ENCODE measurements at places on chromosomes 1 and 21. TPM values are rescaled to one million over a fixed set of nuclear protein-coding genes. Genes with fewer than 3 reads are reported as not detected.

The SSR2 gene
- 353 TPM for polyA plus RNA-seq

The UTS2 gene
- polyA plus RNA-seq: 0.24 TPM

The PROX1 gene
- polyA plus RNA-seq: 8.7 TPM

GRCh38 chr1:205436776-205437410, 15.0 kb upstream of the LEMD1 start:
- DNase-seq: no peak

GRCh38 chr1:200034262-200034557, 6.7 kb downstream of the NR5A2 start:
- no peak for DNase-seq

DNA sequence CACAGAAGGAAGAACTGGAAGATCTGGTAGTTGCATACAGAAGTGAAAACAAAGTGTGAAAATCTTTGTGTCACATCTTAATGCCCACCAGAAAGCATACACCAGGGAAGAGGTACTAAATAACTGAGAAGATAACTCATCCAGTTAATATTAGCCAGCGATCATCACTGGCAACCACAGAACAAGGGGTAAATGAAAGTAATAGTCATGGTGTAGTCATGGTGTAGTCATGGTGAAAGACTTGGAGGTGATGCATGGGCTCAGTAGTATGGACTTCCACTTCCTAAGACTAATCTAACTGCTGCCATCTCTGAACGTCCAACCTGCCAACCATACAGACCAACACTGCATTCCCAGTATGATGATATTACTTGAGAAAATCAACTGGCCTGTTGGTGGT, 481.2 kb upstream of the NR5A2 start:
- DNase-seq: no peak

DNA sequence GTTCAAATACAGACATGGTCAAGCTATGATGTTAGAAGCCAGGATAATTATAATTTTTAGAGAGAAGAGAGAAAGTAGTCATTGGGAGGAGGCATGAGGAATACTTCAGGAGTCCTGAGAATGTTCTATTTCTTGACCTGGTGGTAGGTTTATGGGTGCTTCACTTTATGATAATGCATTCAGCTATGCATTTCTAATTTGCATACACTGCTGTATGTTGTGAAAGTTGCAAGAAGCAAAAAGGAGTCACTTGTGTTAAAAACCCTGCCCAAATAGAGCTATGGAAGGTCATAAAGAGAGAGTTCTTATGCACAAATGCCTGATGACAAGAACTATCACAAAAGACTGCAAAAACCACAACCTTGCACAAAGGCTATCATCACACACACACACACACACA, 45.3 kb downstream of the APCS start:
- no peak for DNase-seq

GRCh38 chr1:154931940-154932487, 4.5 kb downstream of the PMVK start:
- DNase-seq: no peak

- DNase-seq: no peak
Observed at GRCh38 chr1:40861224-40862003, 749 bp downstream of the CITED4 start.

- DNase-seq: no peak
Observed at GRCh38 chr1:164748253-164748899, 189.4 kb downstream of the PBX1 start.

All from left renal pelvis (tissue), 4 donors.